ENCODE measurements at places on chromosomes 13 and 19. TPM values are rescaled to one million over a fixed set of nuclear protein-coding genes. Genes with fewer than 3 reads are reported as not detected.
A peak's percentile ranks its signal among the peaks of the same experiment; 100 is the strongest.

DNA sequence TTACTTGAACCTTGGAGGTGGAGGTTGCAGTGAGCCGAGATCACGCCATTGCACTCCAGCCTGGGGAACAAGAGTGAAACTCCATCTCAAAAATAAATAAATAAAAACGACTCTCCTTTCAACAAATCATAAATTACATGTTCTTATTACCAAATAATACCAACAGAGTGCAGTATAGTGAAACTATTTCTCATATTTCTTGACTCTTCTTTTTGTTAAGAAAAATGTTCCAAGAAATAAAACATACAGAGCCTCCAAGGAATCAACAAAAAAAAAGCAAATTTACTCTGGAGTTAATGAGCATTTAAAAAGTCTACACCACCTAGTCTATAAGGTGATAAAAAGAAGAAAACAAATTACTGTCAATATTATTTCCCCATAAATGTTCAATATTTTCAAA is 188.8 kb downstream of the KLF12 start:
- no peak for DNase-seq

GRCh38 chr13:43132257-43132656 is 108.9 kb downstream of the DNAJC15 start:
- no peak for DNase-seq

GRCh38 chr13:46369506-46370277 is 17.4 kb downstream of the RUBCNL start:
- DNase-seq: no peak

GRCh38 chr19:51318687-51319648 is 7.5 kb downstream of the IGLON5 start:
- no peak for DNase-seq

The PPP1R13L gene
- 6.5 TPM for polyA plus RNA-seq

GRCh38 chr13:108322206-108322824 is 52.8 kb downstream of the TNFSF13B start:
- no peak for DNase-seq

The EFNB2 gene
- polyA plus RNA-seq: 149 TPM

DNA sequence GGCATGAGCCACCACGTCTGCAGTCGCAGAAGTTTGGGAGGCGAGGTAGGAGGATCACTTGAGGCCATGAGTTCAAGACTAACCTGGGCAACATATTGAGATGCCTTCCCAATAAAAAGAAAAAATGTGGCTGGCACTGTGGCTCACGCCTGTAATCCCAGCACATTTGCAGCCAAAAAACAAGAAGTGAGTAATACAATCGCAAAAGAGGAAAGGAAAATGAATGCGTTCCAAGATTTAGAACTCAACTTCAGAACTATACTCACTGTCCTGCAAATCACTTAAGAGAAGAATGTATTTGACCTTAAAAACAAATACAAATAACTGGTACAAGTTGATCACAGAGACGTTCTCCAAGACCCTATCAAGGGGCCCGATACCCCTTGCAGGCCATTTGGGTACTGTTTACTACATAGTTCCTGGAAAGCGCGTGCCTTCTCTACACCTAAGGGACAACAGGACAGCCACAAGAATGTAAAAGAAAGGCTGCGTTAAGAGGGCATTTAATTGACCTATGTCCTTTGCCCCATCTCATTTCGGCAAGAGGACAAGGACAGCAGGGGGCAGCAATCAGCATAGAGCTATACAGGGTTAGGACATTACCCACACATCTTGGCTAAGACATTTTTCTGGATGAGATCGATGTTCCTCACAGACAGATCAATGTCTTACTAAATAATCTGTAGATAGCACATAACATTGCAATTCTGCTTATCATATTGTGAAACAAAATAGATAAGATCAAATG is 41.3 kb downstream of the FLT3 start:
- DNase-seq: no peak

The LINGO3 gene
- polyA plus RNA-seq: 0.06 TPM

DNA sequence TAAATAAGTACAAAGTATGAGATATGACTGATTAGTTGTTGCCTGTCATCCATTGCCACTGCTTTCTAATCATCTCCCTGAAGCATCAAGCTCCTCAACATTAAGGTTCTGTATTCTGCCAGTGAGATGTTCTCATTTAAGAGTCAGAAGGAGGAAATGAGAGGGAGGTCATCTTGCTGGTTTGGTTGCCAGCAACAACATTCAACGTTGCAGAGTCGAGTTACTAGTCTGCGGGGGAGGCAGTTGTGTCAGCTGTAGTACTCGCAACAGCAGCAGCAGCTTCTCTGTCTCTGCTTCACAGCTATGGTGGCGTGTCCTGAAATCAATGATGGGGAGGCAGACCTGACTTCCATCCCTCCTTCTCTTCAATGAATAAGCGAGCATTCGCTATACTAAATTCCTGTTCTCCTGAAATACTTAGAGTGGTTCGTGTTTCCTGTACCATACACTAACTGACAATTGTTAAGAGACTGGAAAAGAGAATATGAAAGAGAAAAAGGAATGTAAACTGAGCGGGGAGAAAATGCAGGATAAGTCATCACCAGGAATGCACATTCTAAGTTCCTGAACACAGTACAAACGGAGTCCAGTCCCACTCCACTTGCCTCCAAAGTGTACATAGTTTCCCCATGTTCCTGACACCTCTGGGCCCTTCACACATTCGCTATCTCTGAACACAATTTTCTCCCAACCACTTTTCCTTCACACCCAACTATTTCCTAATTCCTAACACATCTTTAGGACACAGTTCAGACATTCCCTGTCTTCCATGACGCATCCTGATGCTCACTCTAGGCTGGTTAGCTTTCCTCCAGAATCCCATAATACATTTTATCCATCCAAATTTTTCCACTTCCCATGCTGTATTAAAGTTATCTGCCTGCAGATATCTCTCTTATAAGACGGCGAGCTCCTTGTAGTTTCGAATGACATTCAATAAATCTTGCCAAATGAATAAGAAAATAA is 263.0 kb downstream of the KLF12 start:
- peak; percentile 23 for DNase-seq

- no peak for DNase-seq
Measured at GRCh38 chr19:57620673-57621348, 6.8 kb downstream of the ZNF134 start.

GRCh38 chr13:75993823-75994222 is 357.7 kb downstream of the LMO7 start:
- no peak for DNase-seq

DNA sequence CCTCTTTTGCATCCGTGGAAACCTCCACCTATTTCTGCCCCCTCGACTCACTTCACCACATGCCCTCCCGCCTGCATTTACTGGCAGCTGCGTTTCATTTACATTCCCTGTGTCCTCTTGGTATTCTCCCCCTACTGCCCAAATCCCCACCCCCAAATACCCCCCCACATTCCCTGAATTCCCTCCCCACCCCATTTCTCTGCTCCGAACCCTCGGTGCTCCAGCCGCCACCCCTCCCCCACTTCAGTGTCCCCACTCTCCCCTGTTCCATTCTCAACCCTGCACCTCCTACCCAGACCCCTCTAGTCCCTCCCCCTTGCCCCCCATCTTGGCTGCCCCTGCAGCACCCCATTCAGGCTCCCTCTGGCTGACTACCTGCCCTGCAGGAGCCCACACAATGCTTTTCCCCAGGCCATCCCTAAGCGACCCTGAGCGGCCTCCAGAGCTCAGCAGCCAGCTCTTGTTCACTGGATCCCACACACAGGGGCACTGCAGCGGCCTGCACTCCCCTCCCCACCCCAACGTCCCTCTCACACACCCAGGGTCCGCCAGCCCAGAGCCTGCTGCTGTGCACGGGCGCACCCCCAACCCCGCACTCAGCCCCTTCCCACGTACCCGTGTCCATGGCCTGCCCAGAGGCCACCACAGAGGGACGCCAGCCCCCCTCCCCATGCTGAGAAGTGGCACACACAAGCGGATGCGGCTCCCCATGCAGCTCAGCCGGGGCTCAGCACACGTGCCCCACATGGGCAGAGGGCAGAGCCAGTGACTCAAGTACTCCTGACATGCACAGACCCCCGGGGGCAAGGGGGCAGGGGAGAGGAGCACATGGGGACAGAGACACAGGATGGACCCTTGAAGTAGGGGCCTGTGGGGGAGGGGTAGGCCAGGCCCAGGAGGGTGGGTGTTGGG is 26.3 kb downstream of the SHANK1 start:
- no peak for DNase-seq

DNA sequence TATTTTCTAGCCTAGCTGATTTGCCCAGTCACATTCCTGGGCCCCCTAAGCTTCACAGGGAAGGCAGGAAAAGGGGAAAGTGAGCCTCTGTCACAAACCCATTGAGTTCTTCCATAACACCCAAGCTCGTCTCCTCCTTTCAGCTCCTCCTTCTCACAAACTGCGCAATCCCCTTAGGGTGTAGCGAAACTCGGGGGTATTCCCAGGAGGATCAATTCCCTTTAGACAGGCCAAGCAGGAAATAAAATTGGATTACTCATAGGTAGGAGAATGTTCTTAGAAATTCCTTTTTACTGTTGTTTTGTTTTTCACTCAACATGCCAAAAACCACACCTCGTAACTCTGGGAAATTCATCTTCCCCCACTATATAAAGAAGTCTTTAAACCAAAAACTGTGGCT is 139.3 kb downstream of the IRS2 start:
- no peak for DNase-seq

DNA sequence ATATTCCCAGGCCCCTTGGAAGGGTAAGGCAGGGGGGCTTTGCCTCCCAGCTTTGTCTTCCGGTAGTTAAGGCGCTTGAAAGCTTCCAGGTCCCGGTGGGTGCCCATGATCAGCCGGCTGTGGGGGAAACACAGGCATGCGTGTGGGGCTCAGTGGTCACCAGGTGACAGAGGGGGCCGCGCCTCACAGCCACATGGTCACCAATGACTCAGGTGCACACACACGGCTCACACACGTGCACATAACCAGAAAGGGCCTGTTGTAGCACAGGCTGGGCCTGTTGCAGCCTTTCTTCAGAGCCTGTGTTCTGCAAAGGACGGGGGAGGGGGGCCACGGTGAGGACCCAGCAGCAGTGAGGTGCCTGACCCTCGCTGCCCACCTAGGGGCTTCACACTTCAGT is 5.9 kb downstream of the NANOS3 start:
- no peak for DNase-seq

The NAA16 gene
- polyA plus RNA-seq: 31.1 TPM

- no peak for DNase-seq
Measured at GRCh38 chr13:20209948-20210347, 17.2 kb upstream of the GJB2 start.

The ZNF726 gene
- polyA plus RNA-seq: 9.4 TPM

DNA sequence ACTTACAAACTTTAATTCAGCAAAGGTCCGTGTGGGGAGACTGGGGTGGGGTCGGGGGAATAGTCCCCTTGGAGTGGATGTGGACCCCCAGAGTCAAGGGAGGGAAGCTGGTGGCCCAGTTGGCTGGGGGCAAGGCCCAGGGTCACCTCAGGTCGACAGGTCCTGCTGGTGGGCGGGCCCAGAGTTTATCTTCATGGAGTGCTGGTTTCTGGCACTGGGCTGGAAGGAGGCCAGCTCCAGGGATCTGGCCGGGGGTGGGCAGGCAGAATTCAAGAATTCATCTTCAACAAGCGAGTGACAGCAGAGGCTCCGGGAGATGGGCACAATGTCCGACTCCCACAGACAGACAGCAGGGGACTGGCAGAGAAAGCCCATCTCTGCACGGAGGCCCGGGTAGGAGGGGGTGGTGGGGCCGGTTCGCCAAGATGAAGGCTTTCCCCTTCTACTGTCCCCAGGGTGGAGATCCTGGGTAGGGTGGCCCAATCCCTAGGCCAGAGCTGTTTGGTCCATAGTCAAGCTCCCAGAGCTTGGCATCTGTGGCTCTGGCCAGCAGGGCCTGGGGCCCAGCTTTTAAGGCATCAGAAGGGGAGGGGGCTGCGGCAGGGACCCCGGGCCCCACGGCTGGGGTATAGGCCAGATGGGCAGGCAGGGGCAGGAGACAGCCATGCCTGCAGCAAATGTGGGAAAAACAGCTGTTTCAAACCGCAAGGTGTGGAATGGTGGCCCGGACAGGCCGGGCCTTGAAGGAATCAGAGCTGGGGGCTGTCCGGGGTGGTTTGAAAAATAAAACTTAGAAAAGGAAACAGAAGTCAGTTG is 622 bp upstream of the FDX2 start:
- no peak for DNase-seq

The IGFL3 gene
- polyA plus RNA-seq: not detected

The VSTM1 gene
- not detected for polyA plus RNA-seq

DNA sequence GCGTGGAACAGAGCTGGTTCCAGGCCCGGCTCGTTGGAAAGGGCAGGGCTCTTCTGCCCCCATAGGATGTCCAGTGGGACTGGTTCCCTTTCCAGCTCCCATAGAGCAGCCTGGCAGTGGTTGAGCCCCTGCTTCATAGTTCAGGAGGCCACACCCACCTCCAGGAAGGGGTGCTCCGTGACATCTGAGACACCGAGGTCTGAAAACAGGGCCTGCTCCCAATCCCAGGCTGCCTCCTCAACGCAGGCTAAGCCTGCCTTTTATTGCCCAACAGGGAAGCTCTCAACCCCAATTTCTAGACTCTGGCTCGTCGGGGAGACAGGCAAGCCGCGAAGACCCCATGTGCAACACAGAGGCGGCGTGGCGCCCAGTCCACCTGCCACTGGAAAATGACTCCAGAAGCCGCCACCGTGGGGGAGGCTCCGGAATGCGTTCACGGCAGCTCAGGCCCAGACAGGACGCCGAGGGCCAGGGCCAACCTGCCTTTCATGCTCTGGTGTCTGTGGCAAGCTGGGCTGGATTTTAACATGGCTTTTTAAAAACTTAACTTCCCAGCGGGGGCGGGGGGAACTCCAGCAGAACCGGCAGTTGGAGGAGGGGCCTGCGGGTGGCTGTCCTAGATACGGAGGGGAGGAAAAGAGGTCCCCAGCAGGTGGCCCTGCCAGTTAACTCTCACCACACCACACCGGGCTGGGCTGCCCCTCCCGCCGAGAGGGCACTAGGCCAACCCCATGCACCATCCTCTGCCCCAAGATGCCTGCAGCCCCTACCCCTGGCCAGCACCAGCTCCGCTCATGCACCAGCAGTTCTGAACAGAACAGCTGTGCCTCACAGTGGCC is 17.9 kb upstream of the TINCR start:
- DNase-seq: no peak

DNA sequence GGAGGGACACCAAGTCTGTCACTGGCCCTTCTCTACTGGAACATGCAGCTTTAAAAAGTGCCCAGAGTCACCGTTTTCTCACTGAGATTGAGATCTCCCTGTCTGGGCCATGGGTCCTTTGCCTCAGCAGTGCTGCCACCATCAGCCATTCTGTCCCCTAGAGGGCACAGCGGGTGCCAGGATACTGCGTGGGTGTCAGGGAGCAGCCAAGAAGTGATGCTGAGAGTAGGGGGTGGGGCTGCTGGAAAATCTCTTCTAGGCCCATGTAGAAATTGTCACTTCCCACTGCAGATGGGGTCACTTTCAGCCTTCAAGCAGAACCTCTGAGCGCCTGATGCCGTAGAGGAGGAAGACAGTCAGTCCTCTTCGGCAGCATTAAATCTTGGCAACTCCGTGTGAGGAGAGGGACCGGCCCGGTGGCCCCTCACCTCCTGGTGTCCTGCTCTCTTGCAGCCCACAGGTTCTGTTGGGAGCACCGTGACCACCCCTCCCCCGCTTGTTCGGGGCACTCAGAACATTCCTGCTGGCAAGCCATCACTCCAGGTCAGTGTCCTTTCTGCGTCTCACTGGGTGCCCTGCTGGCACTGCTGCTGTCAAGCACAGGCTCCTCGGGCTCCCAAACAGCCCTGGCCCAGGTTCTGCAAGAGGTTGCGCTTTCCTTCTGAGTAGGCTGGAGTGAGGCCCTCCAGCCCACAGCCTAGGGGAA is 21.4 kb downstream of the TSSK6 start:
- no peak for DNase-seq

The CIRBP gene
- polyA plus RNA-seq: 800 TPM

The PLPP2 gene
- 3.0 TPM for polyA plus RNA-seq

The PRR19 gene
- 1.3 TPM for polyA plus RNA-seq

The LILRA1 gene
- polyA plus RNA-seq: 0.51 TPM

- no peak for DNase-seq
Measured at GRCh38 chr13:49584771-49585182, 581 bp downstream of the RCBTB1 start.
